ENCODE measurements at places on chromosomes 3 and 15.

GRCh38 chr3:128074851-128075521, 22.7 kb downstream of the SEC61A1 start:
- peak; percentile 27 for DNase-seq

GRCh38 chr3:49535971-49536874, 18.1 kb upstream of the BSN start:
- DNase-seq: no peak

DNA sequence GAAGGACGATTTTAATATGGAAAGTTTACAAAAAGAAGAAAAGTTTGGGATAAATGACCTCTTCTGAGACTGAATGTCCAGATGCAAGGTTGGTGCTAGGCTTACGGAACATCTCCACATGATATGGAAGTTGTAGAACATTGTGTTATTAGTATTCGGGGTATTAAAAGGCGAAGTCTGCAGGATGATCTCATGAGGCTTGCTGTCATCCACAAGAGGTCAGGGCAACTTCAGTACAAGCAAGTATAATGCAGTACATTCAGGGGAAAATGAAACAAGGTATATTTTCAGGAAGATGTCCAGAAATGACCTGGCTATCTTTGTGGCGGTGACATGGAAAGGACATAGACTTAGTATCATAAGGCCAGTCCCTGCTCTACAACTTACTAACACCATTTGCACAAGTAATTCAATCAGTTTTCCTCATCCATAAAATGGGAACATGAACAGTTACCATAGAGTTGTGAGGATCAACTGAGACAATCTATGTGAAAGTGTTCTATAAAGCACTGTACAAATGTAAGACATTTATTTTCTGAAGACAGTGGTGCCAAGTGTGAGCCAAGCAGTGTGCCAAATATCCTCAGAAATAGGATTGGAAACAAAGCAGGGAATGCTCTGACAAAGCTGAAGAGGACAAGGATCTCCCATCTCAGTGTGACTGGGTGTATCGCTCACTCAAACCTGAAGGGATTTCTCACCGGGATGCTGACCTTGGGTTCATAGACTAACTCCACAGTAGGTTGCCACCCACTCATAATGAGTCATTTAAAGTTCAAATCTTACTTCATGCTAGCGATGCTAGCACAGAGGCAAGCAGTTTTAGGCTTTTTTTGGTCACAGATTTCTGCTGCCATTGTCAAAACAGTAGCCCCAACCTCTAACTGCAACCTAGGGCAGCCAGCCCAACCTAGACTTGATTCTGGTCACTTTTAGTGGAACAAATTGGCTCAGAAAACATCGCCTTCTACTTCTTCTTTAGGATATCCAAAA, 118.3 kb downstream of the TIGIT start:
- peak; percentile 73 for DNase-seq

DNA sequence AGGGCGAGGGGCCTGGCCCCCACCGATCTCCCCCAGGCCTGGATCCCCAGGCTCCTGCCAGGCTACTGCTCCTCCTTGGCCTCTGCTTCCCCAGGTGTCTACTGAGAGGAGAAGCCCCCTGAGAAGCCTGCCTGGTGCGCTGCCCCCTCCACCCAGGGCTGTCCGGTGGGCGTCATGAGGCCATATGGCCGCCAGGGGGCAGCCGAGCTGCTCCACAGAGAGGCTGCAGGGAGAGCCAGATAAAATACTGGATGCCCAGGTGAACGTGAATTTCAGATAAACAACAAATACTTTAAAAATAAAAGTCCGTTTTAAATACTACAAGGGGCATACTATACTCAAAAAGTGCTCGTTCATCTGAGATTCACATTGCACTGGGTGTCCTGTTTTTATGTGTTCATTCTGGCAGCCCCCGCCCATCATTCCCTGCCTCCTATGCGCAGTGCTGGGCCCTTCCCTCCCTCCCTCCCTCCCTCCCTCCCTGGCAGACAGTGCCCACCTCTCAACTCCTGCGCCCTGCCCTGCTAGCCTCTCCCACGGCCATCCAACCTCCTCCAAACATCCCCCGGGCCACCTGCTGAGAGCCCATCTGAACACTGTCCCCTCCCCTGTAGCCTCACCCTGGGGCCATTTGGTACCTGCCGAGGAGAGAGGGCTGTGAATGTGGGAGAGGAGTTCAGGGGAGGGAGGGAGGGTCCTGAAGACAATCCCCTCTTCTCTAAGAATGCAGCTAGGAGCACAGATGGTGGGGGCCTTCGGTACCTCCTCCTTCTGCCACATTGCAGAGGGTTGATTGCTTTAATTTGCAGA, 29.6 kb downstream of the PSTPIP1 start:
- DNase-seq: peak; percentile 53

DNA sequence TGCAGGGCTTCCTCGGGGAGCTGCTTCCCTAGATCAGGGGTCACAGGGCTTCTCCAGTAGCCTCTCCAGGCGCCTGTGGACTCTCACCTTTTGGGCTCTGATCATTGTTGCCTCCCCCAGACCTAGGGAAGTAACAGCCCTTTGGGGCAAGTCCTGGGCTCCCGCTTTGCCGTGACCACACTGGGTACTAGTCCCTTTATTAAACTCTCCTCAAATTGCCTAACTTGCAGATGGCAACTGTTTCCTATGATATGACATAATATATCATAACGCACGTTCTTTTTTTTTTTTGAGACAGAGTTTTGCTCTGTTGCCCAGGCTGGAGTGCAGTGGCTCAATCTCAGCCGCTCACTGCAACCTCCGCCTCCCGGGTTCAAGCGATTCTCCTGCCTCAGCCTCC, 17.9 kb upstream of the NRROS start:
- no peak for DNase-seq

DNA sequence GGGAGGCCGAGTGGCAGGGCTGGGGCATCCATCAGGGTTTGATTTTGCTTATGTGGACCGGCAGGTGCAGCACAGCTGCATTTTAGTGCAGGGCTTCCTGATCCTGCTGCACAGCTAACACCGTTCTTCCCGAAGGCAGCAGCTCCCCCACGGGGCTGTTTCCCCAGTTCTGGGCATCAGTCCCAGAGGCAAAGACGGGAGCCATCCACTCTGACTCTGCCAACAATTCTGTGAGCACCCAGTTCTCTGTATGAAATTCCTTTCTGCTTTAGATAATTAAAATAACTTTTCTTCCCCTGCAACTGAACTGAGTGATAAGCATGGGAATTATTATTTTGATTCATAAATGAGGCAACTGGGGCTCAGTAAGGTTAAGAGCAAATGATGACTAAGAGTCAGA, 262.9 kb upstream of the ATP10A start:
- DNase-seq: peak; percentile 3

- DNase-seq: peak; percentile 82
These were observed 4.0 kb downstream of the CCDC33 start for GRCh38 chr15:74240002-74240568.

GRCh38 chr15:100671858-100672543, 69.6 kb downstream of the ASB7 start:
- DNase-seq: peak; percentile 69

DNA sequence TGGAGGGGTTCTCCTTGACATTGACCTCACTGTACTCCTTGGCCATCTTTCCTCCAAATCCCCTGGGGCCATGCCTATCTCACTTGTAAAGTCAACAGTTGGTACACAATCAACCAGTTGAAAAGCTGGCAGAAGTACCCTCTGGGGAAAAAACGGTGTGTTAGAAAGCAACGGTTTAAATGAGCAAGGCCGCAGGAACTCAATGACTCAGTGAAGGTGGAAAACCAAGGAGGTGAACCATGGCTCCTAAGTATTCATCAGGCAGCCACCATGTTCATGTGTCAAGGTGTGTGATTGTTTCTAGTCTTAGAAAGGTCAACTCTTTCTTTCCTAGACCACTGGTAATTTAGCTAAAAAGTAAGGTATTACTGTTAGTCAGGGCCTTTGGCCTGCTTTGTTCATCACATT, 130.9 kb upstream of the SATB1 start:
- DNase-seq: no peak

DNA sequence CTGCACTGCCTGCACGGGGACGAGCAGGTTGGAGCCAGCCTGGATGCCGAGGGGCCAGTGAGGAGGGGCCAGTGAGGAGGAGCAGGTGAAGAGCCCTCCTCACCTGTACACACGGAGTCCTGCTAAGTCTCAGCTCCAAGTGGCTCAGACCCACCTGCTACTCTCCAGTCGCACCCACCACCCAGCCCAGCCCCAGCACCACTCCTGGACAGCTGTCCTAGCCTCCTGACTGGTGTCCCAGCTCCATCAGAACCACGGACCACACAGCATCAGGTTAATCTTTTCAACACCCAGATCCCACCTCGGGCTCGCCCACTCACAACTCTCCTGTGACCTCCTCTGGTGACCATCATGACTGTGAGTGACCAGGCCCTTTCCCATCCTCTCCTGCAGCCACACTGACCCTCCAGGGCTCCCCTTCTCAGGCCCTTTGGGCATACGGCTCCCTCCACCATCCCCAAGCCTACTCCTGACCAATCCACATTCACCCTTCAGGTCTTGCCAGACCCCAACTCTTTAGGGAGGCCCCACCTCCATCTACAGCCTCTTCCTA, 13.8 kb downstream of the EFCC1 start:
- no peak for DNase-seq

- no peak for DNase-seq
These were observed 90.4 kb downstream of the TOP2B start for GRCh38 chr3:25574172-25574765.

DNA sequence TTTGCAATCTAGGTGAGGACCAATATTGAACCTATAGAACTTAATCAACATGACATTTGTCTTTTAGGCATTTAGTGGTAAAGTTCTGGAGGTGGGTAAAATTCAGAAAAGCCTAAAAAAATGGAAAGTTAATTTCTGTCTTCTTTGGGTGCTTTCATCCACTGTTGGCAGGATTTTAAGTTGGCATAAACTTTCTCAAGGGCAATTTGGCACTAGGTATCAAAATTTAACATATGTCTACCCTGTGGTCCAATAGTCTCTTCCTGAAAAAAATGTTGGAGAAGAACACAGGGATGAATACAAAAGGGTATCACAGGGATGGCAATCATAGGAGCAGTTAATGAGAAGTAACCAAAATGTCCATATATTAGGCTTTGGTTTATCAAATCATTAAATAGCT, 227.0 kb upstream of the WNT5A start:
- DNase-seq: no peak

GRCh38 chr3:32492684-32493436, 9.8 kb downstream of the CMTM6 start:
- DNase-seq: peak; percentile 78

DNA sequence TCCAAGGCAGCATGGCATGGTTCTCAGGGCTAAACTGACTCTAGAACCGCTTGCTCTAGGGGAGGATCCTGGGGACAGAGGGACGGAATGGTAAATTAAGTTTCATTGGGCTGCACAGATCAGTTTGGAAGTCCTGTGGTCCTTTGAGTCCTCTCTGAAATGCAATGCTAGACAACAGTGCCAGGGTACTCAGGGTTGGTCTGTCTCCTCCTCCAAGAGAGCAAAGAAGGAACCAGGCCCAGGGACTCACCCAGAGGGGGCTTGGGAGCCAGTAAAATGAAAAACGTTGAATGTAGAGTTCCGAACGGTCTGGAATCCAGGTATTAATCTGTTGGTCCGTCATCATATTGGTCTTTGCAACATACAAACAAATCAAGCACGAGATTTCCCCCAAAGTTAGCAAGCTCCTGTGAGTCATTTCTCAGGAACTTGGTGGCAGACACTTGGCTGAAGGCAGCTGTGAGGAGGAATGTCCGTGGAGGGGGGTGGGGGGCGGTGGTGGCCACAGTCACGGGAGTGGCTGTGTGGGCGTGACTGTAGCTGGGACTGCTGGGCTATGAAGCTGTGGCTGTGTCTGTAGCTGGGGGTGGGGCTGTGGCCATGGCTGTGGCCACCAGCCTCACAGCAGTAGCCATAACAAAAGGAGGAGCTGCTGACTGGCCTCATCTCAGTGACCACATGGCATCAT, 361.0 kb downstream of the SHQ1 start:
- DNase-seq: peak; percentile 97

GRCh38 chr3:46660543-46661523, 32.6 kb downstream of the ALS2CL start:
- peak; percentile 62 for DNase-seq

GRCh38 chr3:145704020-145704419, 457.0 kb downstream of the PLOD2 start:
- DNase-seq: peak; percentile 3

GRCh38 chr3:107795514-107796094, 272.8 kb downstream of the BBX start:
- no peak for DNase-seq
